ENCODE measurements at places on chromosomes 2 and 18. TPM values are rescaled to one million over a fixed set of nuclear protein-coding genes. Genes with fewer than 3 reads are reported as not detected.

AOX1 gene
- 1.3 TPM for polyA plus RNA-seq

- DNase-seq, result no peak
These were observed 233.9 kb upstream of the SP5 start for GRCh38 chr2:170481201-170481600.

- no peak for DNase-seq
These were observed 26.2 kb downstream of the KLF7 start for GRCh38 chr2:207139552-207139951.

DNA sequence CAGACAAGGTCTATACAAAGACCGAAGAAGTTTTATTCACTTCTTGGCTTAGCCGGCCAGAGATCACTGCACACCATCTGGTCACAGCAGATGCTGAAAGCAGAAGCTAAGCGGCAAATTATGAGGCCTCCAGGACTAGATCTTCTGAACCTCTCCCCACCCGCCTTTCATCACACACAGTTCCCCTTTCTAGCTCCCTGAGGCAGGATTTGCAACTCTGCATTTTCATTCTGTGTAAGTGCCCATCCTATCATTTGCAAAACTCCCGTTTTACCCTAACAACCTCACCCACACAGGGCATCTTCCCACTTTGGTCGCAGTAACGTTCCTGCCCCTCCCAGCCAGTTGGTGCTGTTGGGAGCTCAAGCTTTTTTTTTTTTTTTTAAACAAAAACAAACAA, 3.1 kb upstream of the MOB1A start:
- no peak for DNase-seq

IRS1 gene
- 6.5 TPM for polyA plus RNA-seq

- DNase-seq, result no peak
These were observed 69.0 kb downstream of the CPO start for GRCh38 chr2:207008105-207008990.

GRCh38 chr2:209629597-209629996, 142.0 kb upstream of the UNC80 start:
- no peak for DNase-seq

ATP6V1B1 gene
- polyA plus RNA-seq, result 0.19 TPM

LHCGR gene
- polyA plus RNA-seq, result 0.30 TPM

GRCh38 chr2:45820048-45820447, 168.6 kb downstream of the PRKCE start:
- no peak for DNase-seq

DNA sequence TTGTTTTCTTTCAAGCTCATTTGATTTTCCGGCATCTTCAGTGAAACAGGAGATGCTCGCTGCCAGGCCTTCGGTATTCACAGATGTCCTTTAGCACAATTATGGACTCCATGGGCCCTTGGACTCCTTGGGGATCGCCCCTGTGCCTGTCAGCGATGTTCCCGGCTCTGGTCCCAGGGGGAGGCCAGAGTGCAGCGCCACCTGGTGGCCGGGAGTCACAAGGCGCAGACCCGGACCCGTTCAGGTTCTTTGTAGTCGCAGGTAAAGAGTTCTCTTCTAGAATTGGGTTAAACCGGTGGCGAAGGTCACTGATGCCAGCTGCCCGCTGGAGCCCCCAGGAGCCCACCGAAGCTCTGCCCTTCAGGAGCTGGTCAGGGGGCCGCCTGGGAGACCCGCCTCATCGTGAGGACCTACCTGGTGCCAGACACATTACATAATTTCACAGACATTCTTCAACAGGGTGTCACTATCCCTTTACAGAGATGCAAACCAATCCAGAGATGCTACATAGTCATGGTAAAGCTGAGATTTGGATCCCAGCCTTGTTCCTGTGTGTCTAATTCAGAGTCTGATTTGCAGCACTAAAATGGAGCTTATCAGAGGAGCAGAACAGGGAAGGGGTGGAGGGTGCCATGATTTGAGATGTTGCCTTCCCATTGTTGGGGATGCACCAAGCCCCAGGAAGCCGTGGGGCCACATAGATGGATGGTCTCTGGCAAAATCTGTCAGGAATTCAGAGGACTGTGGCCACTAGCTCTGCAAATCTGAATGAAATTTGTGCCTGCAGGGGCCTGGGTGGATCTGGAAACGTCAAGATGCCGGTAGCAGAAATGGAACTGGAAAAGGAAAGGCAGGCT, 6.0 kb upstream of the INPP5D start:
- peak; percentile 47 for DNase-seq

- DNase-seq, result peak; percentile 42
These were observed 11.8 kb downstream of the CNOT11 start for GRCh38 chr2:101264360-101264939.

GRCh38 chr2:86433137-86433536, 8.0 kb upstream of the KDM3A start:
- DNase-seq, result no peak

DNA sequence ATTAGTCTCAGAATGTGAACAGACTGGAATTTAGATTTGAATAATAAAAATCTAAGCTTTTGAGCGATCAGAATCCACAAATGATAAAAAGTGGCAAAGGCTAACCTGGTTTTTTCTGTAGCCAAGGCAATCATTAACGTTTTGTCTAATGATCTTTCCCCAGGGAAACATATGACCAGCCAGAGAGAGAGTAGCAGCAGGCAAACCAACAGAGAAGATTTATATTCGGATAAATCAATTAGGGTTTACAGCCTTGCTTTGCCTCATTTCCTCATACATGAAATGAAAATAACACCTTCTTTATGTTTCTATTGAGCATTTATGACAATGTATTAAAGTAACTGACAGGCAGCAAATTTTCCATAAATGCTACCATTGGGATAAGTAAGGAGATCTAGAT, 14.5 kb downstream of the TIA1 start:
- no peak for DNase-seq

RAX gene
- polyA plus RNA-seq, result not detected

CPS1 gene
- polyA plus RNA-seq, result 1.2 TPM

- DNase-seq, result no peak
These were observed 344.2 kb downstream of the LPIN1 start for GRCh38 chr2:12090590-12090989.

DNA sequence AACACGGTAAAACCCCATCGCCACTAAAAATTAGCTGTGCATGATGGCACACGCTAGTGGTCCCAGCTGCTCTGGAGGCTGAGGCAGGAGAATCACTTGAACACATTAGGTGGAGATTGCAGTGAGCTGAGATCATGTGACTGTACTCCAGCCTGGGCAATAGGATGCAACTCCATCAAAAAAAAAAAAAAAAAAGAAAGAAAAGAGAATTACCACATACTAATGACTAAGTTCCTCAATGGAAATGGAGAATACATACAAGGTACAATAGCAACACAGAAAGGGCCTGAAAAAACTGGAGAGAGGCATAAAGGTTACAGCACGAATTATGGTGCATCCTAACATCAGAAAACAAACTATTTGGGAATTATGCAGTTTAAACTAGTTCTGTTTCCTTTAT, 81.3 kb downstream of the CDH2 start:
- no peak for DNase-seq

GRCh38 chr2:101630224-101630949, 67.1 kb upstream of the MAP4K4 start:
- no peak for DNase-seq

DNA sequence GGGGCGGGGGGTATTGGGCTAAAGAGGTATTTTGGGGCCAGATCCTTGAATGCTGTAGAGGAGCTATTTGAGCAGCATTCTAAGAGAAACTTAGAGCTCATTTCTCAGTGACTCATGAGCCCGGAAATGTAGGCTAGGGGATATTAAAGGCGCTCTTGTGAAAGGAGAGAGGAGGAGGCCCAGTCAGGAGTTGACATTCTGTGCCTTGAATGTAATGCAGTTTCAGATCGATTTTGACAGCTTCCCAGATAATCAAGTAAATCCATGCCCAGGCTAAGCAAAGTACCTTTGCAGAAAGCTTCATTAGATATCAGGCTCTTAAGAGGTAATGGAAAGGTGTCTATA, 1.5 kb downstream of the CAB39 start:
- DNase-seq, result no peak
